ENCODE measurements at places on chromosomes 2 and 18. TPM values are rescaled to one million over a fixed set of nuclear protein-coding genes. Genes with fewer than 3 reads are reported as not detected.
A peak's percentile ranks its signal among the peaks of the same experiment; 100 is the strongest.

Gene ARL4C
- polyA plus RNA-seq, result 196 TPM

Gene SCN9A
- 0.86 TPM for polyA plus RNA-seq

Gene GPR75
- not detected for polyA plus RNA-seq

Gene LBX2
- not detected for polyA plus RNA-seq

DNA sequence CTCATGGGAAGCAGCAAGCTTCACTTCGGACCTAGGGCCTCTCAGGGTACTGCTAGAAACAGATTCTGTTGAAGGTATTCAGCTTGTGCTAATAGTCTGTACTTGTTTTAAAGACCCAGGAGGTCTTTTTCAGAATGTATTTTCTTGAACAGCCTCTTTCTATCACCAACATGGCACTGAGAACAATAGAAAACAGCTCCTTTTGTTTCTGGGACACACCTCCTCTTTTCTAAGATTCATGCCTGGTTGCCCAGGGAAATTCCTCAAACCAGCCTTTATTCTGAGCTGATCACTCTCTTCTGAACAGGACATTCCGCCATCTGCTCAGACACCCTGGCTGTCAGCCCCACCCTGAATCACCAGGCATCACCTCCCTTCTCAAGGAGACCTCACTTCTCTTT lies 389.6 kb downstream of the TGIF1 start:
- DNase-seq, result no peak
- H3K4me3 ChIP-seq, result no peak overlapping the region
- no peaks in the 10 kb centered on the region for H3K36me3 ChIP-seq
- no peaks in the 10 kb centered on the region for H3K4me1 ChIP-seq
- no peak overlapping the region for H3K27ac ChIP-seq
- no peaks in the 10 kb centered on the region for H3K27me3 ChIP-seq

GRCh38 chr2:202178346-202178958 lies 59.9 kb downstream of the SUMO1 start:
- H3K36me3 ChIP-seq, result no peaks in the 10 kb centered on the region
- DNase-seq, result peak; percentile 28
- H3K4me1 ChIP-seq, result no peaks in the 10 kb centered on the region

DNA sequence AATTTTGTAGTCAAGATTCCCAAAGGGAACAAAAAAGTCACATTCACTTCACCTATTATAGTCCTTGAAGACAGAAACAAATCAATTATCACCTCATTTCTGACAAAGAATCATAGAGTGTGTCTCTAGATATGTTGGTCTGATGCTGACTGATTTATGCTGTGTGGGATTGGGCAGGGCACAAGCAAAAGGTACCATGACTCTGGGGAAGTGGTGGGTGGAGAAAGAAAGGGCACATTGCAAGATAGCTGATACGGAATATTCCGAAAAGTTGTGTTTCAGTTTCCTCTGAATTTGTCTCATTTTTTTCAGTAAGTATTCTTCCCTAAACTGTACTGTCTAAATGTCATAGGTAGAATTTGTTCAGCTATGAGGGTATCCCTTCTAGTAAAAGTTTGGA lies 268.0 kb downstream of the MREG start:
- no peak for DNase-seq
- no peak overlapping the region for H3K27ac ChIP-seq
- no peaks in the 10 kb centered on the region for H3K27me3 ChIP-seq
- no peak overlapping the region for H3K4me3 ChIP-seq
- peaks cover 3% of the 10 kb centered on the region for H3K4me1 ChIP-seq

DNA sequence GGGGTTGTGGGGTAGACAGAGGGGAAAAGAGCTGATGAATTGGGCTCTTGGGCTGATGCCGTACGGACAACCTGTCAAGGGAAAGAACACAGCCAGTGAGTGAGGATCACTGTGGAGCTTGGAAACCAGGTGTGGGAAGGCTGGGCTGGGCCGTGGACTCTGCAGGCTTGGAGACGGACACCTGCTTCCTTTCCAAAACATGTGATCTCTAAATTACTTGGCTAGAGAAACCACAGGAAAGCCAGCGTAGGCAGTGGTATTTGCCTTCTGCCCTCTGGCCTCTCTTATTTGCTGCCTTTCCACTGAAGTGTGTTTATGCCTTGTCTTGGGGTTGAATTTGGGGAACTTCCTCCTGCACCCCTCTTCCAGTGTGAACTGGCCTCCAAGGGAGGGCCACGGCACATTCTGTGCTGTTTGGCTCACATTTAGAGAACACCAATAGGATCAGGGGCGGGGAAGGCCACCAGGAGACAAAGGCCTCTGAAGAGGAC lies 267.7 kb downstream of the PRKCE start:
- no peak overlapping the region for H3K4me3 ChIP-seq
- DNase-seq, result no peak
- no peak overlapping the region for H3K27ac ChIP-seq
- H3K27me3 ChIP-seq, result no peaks in the 10 kb centered on the region

DNA sequence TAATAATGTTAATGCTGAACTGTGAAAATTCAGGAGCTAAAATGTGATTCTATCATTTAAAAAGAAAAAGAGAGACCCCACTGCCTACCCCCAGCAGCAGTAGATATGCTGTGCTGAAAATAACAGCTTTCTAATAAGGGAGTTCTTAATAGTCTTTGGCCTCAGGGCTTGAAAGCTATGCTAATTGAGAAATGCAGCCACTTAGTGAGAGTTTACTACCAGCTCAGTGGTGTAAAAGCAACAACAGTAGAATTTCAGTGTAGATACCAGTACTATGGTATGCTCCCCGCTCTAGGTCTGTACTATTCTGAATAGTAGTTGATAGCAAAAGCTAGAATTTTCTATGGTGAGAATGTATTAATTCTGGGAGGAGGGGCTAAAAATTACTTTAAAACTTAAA lies 303.1 kb upstream of the VWC2L start:
- H3K27me3 ChIP-seq, result peaks cover 4% of the 10 kb centered on the region

DNA sequence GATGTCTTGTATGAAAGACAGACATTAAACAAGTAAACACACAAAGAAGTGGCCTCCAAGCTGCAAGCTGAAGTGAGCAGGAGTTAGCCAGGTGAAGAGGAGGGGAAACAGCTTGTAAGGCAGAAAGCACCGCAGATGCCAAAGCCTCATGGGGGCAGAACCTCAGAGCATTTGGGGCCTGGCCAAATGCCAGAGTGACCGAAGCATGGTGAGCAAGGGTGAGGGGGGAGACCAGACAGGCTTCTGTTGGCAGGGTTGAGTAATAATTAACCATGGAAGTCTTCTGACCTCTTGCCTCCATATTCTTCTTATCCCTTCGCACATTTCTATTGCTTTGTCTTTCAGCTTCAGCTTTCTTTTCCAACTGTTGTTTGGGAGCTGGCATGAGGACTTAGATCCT lies 5.6 kb downstream of the QPCT start:
- no peaks in the 10 kb centered on the region for H3K4me1 ChIP-seq
- DNase-seq, result peak; percentile 17
- H3K4me3 ChIP-seq, result no peak overlapping the region
- no peaks in the 10 kb centered on the region for H3K36me3 ChIP-seq

- H3K27me3 ChIP-seq, result no peaks in the 10 kb centered on the region
- no peak overlapping the region for H3K4me3 ChIP-seq
- H3K4me1 ChIP-seq, result no peaks in the 10 kb centered on the region
- no peaks in the 10 kb centered on the region for H3K36me3 ChIP-seq
- no peak overlapping the region for H3K27ac ChIP-seq
Observed at GRCh38 chr2:106963156-106963555, 77.2 kb upstream of the ST6GAL2 start.

DNA sequence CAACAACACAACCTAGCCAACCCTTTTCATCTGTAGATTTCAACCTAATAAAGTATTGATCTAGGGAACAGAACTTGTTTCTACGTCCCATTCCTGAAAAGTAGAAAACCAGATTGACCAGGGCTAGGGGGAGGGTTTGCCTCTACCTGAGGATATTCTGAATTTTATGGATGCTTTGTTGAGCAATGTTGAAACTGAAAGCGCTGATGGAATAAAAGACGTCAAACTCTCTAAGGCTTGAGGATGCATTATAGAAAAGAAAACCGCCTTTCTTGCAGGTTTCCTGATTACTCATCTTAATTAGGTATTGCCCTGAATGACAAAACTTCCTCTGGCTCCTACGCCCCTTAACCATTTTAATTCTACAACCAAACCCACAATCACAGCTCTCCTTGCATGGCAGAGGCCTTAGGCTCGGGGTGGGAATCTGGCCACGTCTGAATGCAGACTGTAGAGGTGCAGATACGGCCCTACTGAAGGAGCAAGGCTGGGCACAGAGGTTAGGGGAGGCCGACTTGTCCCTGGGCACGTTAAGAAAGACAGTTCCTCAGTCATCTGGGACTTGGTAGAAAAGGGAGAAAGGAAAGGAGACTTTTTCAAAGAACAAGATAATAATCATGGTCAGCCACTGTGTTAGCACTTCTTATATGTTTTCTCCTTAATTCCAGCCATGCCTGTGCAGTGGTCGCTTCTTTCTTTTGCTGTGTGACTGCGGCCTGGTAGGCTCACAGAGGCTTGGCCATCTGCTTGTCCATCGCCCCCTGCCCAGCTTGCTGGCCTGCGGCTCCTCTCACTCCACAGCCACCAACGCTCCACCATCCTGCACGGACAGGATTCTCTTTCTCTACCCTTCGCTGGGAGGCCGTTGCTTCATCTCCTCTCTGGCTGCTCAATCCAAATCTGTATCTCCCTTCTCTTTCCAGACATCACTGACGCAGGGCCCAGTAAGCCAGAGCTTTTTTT lies 209.5 kb downstream of the VAPA start:
- no peak overlapping the region for H3K27ac ChIP-seq
- peaks cover 3% of the 10 kb centered on the region for H3K27me3 ChIP-seq
- no peak for DNase-seq

GRCh38 chr2:79936715-79937114 lies 367.8 kb downstream of the LRRTM1 start:
- H3K27me3 ChIP-seq, result no peaks in the 10 kb centered on the region
- no peak for DNase-seq
- H3K4me1 ChIP-seq, result no peaks in the 10 kb centered on the region
- H3K36me3 ChIP-seq, result no peaks in the 10 kb centered on the region
- H3K4me3 ChIP-seq, result no peak overlapping the region

GRCh38 chr2:230985519-230986231 lies 10.2 kb upstream of the SPATA3 start:
- H3K4me3 ChIP-seq, result no peak overlapping the region
- DNase-seq, result no peak
- no peak overlapping the region for H3K27ac ChIP-seq
- H3K27me3 ChIP-seq, result peaks cover 16% of the 10 kb centered on the region

DNA sequence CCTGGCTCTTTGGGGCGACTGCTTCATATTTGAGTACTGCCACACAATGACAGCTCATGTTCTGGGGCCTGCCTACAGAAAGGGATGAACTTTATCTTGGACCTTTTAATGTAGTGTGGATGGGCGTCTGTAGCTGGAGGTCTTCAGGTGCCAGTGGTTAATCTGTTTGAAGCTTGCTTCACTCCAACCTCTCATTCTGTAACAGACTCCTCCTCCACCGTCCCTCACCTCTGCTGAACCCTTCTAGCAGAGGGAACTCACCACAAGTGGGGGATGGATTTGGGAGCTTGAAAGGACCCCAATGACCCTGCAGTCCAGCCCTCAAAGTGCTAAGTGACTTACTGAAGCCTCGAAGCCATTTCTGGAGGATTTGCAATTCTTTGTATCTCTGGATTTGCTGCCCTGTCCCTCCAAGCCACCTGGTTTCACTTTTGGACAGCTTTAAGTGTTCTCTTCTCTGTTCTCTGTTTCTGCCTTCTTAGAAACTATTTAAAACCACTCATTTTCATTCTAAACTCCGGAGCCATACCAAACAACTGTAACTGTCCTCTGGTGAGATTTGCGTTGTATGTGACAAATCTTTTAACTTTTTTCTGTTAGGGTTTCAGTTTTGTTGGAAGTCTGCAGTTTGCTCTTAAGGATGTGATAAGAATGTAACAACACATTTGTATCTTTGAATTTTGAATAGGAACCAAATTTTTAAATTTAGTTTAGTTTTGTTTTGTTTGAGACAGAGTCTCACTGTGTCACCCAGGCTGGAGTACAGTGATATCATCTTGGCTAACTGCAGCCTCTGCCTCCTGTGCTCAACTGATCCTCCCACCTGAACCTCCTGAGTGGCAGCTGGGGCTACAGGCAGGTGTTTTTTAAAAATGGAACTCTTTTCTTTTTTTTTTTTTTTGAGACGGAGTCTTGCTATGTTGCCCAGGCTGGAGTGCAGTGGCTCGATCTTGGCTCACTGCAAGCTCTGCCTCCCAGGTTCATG lies 37.0 kb upstream of the CASP8 start:
- H3K4me1 ChIP-seq, result peaks cover 57% of the 10 kb centered on the region
- no peak for DNase-seq

- H3K4me3 ChIP-seq, result no peak overlapping the region
- no peak overlapping the region for H3K27ac ChIP-seq
- peaks cover 20% of the 10 kb centered on the region for H3K27me3 ChIP-seq
Observed at GRCh38 chr2:68951899-68952298, 794 bp downstream of the GKN2 start.

DNA sequence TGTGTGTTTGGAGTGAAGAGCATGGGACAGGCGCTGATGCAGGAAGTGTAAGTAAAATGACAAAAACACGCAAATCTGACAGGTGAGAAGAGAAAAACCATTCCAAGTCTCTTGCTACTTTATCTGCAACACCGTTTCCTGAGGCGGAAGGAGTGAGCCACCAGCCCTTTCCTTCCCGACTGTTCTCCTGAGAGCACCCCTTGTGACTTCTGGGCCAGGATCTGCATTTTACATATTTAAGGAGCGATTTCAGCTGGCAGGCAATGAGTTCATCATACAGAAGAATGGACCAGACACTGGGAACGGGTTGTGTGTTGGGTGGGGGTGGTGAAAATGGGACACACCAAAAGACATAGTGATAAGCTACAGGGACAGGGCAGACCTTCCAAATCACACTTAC lies 277.3 kb downstream of the TGIF1 start:
- no peak for DNase-seq
- no peak overlapping the region for H3K27ac ChIP-seq
- no peak overlapping the region for H3K4me3 ChIP-seq
- no peaks in the 10 kb centered on the region for H3K36me3 ChIP-seq

GRCh38 chr2:65062843-65063825 lies 6.9 kb downstream of the CEP68 start:
- no peak overlapping the region for H3K27ac ChIP-seq
- H3K4me1 ChIP-seq, result peaks cover 11% of the 10 kb centered on the region
- peaks cover under 1% of the 10 kb centered on the region for H3K27me3 ChIP-seq
- DNase-seq, result no peak
- H3K4me3 ChIP-seq, result no peak overlapping the region
- no peaks in the 10 kb centered on the region for H3K36me3 ChIP-seq

DNA sequence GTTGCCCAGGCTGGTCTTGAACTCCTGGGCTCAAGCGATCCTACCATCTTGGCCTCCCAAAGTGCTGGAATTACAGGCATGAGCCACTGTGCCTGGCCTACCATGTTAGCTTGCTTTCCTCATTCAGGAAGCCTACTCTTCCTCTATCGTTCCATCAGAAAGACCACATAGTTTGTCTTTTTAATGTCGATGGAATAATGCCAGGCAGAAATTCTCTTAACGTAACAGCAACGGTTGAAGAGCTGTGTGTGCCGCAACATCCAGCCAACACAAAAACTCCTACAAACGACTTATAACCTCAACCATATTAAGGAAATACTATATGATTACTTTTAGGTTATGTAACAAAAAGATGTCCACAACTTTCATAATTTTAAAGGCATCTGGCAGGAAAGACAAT lies 10.5 kb downstream of the ITGB1BP1 start:
- no peak for DNase-seq
- peaks cover 1% of the 10 kb centered on the region for H3K27me3 ChIP-seq
- no peak overlapping the region for H3K27ac ChIP-seq

- no peak overlapping the region for H3K27ac ChIP-seq
- DNase-seq, result no peak
- peaks cover 2% of the 10 kb centered on the region for H3K27me3 ChIP-seq
- H3K4me3 ChIP-seq, result no peak overlapping the region
- H3K4me1 ChIP-seq, result no peaks in the 10 kb centered on the region
- no peaks in the 10 kb centered on the region for H3K36me3 ChIP-seq
Observed at GRCh38 chr18:59848002-59848401, 51.8 kb upstream of the PMAIP1 start.
